ENCODE measurements at places on chromosomes 13 and 19. TPM values are rescaled to one million over a fixed set of nuclear protein-coding genes. Genes with fewer than 3 reads are reported as not detected.

GRCh38 chr19:55212447-55212846 lies 3.1 kb upstream of the PTPRH start:
- DNase-seq = no peak

DNA sequence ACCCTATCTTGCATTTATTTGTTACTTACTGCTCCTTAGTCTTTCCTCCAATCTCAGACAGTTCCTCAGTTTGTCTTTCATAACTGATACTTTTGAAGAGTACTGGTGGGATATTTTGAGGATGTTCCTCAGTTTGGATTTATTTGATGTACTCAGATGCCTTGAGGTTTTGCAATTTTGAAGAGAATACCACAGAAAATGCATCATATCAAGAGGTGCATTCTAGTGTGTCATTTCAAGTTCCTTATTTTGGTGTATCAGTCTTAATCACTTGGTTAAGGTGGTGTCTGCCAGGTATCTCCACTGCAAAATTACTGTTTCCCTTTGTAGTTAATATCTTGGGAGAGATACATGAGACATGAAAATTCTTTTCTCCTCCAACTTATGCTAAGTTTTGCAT lies 75.1 kb downstream of the URI1 start:
- DNase-seq = no peak

The ZNF878 gene
- not detected for total RNA-seq

DNA sequence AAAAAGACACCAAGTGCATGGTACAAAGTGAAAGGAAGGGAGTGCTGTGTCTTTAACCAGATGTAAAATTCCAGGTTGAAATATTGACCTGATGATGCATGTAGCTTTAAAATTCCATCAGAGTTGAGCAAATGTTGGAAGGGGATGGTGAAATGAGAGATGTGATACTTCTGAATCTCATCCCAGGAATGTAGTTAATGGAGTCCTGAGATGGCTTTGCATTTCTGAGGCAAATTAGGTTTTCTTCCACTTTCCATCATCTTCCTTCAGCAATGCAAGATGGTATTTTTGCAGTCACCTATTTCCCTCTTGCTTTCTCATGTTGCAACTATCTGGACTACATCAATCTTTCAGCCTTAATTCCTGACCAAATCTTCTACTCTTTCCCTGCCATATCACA lies 194.1 kb upstream of the MIR17HG start:
- DNase-seq = no peak

GRCh38 chr13:93409816-93410215 lies 183.2 kb downstream of the GPC6 start:
- no peak for DNase-seq

GRCh38 chr13:36879218-36879938 lies 40.7 kb downstream of the SMAD9 start:
- DNase-seq = no peak

DNA sequence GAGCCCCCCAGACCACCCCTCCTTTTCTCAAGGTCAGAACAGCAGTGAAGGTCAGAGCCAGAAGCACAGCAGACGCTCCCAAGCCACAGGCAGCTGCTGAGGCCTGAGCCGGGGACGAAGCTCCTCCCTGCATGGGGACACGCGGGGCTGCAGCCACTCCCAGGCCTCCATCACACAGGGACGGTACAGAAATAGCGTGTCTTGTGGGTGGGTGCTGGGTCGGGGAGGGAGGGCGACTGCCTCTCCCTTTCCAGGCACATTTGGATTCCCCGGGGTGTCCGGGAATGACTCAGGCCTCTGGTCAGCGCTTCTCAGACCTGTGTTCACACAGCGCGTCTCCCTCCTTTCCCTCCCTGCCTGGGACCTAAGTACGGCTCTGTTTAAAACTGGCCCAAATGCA lies 33.2 kb downstream of the RASA3 start:
- DNase-seq = no peak

DNA sequence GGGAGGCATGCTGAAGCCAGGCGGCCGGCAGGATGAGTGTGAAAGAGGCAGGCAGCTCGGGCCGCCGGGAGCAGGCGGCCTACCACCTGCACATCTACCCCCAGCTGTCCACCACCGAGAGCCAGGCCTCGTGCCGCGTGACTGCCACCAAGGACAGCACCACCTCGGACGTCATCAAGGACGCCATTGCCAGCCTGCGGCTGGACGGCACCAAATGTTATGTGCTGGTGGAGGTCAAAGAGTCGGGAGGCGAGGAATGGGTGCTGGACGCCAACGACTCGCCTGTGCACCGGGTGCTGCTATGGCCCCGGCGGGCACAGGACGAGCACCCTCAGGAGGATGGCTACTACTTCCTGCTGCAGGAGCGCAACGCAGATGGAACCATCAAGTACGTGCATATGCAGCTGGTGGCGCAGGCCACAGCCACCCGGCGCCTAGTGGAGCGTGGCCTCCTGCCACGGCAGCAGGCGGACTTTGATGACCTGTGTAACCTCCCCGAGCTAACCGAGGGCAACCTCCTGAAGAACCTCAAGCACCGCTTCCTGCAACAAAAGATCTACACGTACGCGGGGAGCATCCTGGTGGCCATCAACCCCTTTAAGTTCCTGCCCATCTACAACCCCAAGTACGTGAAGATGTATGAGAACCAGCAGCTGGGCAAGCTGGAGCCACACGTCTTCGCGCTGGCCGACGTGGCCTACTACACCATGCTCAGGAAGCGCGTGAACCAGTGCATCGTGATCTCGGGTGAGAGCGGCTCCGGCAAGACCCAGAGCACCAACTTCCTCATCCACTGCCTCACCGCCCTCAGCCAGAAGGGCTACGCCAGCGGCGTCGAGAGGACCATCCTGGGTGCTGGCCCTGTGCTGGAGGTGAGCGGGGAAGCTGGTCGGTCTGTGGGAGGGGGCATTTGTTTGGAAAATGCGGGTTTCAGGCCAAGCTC lies 26.4 kb downstream of the MYO9B start:
- no peak for DNase-seq

DNA sequence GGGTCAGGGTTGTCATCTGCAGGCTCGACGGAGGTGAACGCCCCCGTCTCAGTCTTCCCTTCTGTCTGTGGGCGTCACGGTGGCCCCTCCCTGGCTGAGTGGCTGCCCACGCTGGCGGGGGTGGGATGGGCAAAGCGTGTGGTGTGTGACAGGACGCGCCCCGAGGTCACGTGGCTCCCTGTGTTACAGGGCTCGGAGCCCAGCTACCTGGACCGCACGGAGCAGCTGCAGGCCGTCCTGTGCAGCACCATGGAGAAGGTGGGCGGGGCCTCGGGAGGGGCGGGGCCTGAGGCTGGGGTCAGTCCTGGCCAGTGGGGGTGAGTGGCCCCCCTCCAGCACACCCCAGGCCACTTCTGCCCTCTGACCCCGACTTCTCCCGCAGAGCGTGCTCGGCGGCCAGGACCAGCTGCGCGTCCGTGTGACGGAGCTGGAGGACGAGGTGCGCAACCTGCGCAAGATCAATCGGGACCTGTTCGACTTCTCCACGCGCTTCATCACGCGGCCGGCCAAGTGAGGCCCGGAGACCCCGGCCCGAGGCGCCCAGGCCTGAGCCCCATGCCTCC lies 6.3 kb upstream of the GRIN3B start:
- DNase-seq = no peak

DNA sequence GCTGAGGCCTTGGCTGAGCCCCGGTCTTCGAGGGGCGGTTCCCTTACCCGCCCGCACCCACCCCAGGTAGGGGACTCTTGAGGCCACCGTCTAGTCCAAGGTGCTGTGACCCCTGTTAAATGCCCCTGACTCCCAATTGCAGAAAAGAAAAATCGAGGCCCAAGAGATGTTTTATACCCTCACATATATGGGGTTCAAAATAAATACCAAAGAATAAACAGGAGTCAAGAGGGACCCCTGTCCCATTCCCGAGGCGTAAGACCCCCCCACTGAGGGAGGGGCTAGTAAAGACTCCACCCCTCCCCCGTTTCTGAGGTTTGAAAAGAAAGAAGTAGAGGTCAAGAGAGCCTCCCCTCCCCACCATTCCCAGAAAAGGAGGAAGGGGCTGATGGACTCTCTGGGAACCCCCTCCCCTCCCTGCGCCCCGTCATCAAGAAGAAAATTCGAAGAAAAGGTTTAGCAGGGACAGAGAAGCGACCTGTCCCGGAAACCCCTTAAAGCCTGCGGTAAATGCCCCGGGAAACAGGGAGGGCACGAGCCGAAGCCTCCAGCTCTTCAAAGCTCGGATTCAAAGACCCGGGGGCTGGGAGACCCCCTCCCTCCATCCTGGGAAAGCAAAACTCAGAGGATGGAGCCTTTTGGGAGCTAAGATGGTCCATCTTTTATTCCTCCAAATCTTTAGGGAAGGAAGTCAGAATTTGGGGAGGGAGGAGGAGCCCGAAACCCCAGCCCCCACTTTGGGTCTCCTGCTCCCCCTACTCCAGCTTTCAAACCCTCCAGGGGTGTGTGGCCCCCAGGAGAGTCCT lies 755 bp upstream of the RAB3A start:
- DNase-seq = no peak

The SMIM44 gene
- total RNA-seq = 1.0 TPM

The ZNF723 gene
- total RNA-seq = not detected

- no peak for DNase-seq
Observed at GRCh38 chr19:17327654-17328516, 6.8 kb downstream of the ANO8 start.

DNA sequence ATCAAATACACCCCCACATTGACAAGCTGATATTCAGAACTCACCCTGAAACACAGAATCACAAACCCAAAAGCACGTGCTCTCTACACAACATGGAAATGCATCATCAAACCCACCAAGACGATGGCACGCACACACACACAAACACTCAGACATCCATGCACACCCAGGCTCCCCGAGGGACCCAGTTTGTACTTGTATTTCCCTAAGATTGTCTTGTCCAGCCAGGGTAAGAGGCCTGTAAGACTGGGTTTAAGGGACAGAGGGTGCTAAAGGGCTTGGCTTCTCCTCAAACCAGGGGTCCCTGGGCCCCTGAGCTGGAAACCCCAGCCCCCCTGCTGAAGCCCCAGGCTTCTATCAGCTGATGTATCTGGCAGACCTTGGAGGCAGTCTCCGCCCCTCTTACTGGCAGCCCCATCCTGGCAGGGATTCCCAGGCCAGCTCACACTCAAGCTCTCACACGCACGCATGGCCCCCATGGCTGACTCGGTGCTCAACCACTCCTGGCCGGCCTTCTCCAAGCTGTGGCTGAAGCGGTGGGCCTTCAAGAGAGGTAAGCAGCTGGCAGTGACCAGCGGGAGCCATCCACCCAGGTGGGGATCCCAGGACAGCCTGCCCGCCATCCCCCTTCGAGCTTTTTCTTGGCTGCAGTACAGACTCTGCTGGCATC lies 6.5 kb downstream of the ARHGEF18 start:
- no peak for DNase-seq

Data from epithelial cell of proximal tubule (primary cell).